Lower leg skin (tissue), 4 donors: ENCODE measurements at places on chromosomes 12 and 14. TPM values are rescaled to one million over a fixed set of nuclear protein-coding genes. Genes with fewer than 3 reads are reported as not detected.

Gene GCN1
- total RNA-seq: 47.9 TPM

Gene TMEM132C
- total RNA-seq: 3.4 TPM

Gene GUCY2C
- 0.99 TPM for total RNA-seq

Gene DNAH10
- total RNA-seq: 0.27 TPM

Gene UNG
- 48.0 TPM for total RNA-seq

Gene IRAK3
- 7.9 TPM for total RNA-seq

Gene OTOGL
- total RNA-seq: 0.15 TPM

Gene BEST3
- 0.13 TPM for total RNA-seq

Gene ARHGEF25
- total RNA-seq: 3.8 TPM

Gene RIPK3
- total RNA-seq: 6.3 TPM

Gene POTEG
- 0.17 TPM for total RNA-seq

Gene SDSL
- 1.8 TPM for total RNA-seq

Gene VCPKMT
- total RNA-seq: 6.9 TPM

Gene TAS2R30
- 2.5 TPM for total RNA-seq

Gene TAS2R46
- total RNA-seq: 0.68 TPM

Gene ENDOU
- 23.1 TPM for total RNA-seq

Gene GDF3
- total RNA-seq: not detected

Gene TSPAN19
- total RNA-seq: not detected

Gene CBLN3
- 1.4 TPM for total RNA-seq

Gene NKX2-1
- not detected for total RNA-seq

Gene SIRT4
- total RNA-seq: 0.49 TPM

Gene ADAMTS20
- total RNA-seq: not detected

Gene USP30
- total RNA-seq: 21.7 TPM

Gene SERPINA1
- total RNA-seq: 0.93 TPM

Gene WNT5B
- 13.8 TPM for total RNA-seq

Gene TPH2
- total RNA-seq: not detected

Gene OR10A7
- not detected for total RNA-seq

Gene GCH1
- total RNA-seq: 24.1 TPM

Gene TESPA1
- not detected for total RNA-seq

Gene SPSB2
- 10.7 TPM for total RNA-seq

Gene PRKAB1
- 15.8 TPM for total RNA-seq

Gene OTX2
- not detected for total RNA-seq

Gene KRT72
- total RNA-seq: 14.0 TPM

Gene SVOP
- not detected for total RNA-seq

Gene ANO6
- total RNA-seq: 37.1 TPM

Gene CLEC2B
- total RNA-seq: 52.3 TPM

Gene KRT73
- total RNA-seq: 15.3 TPM

Gene ZBTB39
- total RNA-seq: 6.1 TPM

Gene PTGDR
- total RNA-seq: not detected

Gene PIWIL1
- not detected for total RNA-seq

Gene CABP1
- total RNA-seq: 0.39 TPM

Gene MAGOHB
- total RNA-seq: 61.3 TPM

Gene TAS2R19
- total RNA-seq: 0.76 TPM

Gene GPRC5D
- total RNA-seq: 27.9 TPM

Gene ST8SIA1
- 9.5 TPM for total RNA-seq

Gene CCDC198
- not detected for total RNA-seq

Gene NFYB
- 20.5 TPM for total RNA-seq

Gene SAMD15
- not detected for total RNA-seq

Gene GTF2H3
- 18.8 TPM for total RNA-seq

Gene P3H3
- 18.2 TPM for total RNA-seq

Gene NOVA1
- total RNA-seq: 5.9 TPM

Gene SALL2
- total RNA-seq: 4.8 TPM

Gene ASB2
- 0.89 TPM for total RNA-seq

Gene ACVRL1
- 12.9 TPM for total RNA-seq

Gene CLBA1
- total RNA-seq: 11.7 TPM

Gene KRT8
- total RNA-seq: 18.1 TPM

Gene OR6C2
- not detected for total RNA-seq

Gene FSCB
- total RNA-seq: not detected
